ENCODE measurements at places on chromosomes 4 and X. TPM values are rescaled to one million over a fixed set of nuclear protein-coding genes. Genes with fewer than 3 reads are reported as not detected.
A peak's percentile ranks its signal among the peaks of the same experiment; 100 is the strongest.

GRCh38 chr4:10175626-10176025, 59.0 kb upstream of the WDR1 start:
- DNase-seq, result no peak

DNA sequence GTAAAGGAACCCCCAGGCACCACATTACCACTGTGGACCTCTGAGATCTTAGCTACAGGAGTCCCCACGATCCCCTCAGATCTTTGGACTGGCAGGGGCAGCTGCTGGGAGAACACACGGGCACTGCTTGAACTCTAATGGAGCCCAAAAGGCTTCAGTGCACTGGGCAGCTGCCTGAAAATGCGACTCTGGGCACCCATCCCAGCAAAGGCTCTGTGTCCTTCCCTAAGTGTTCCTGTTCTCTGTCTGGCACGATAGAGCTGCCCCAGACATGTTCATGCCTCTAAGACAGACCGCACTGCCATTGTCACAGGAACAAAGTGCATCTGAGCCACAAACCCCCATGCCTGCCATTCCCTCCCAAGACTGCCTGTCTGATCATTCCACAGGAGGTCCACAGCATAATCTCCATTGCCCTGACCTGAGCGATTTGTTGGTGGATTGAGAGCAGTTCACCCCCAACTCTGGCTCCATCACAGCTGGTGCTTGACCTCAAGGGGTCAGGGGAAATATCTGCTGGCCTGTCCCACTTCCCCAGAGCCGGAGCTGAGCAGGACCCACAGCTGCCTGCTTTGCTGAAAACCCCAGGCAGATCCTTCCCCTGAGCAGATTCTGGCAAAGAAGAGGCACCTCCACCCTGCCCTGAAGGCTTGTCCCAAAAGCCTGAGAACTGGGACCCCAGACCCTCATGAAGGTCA, 436.0 kb upstream of the INTU start:
- DNase-seq, result no peak

DNA sequence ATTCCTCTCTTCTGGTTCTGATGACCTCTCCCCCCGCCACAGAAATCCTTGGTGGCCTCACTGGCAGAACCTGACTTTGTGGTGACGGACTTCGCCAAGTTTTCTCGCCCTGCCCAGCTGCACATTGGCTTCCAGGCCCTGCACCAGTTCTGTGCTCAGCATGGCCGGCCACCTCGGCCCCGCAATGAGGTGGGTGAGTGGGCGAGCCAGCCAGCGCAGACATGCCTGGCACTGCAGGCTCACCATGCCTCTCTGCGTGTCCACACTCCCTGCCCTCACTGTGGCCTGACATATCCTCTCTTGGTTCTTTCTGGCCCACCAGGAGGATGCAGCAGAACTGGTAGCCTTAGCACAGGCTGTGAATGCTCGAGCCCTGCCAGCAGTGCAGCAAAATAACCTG, 8.7 kb downstream of the UBA1 start:
- no peak for DNase-seq

Gene CLRN2
- not detected for total RNA-seq

DNA sequence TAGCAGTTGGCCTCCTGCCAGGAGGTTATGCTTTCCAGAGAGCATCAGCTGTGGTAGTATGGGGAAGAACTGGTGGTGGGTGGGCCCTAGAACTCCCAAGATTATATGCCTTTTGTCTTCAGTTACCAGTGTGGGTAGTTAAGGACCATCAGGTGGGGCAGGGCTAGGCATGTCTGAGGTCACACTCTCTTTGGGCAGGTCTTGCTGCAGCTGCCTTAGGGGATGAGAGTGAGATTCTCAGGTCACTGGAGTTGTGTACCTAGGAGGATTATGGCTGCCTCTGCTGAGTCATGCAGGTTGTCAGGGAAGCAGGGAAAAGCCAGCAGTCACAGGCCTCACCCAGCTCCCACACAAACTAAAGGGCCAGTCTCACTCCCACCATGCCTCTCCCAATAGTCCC, 172.9 kb upstream of the GYPA start:
- DNase-seq, result no peak

DNA sequence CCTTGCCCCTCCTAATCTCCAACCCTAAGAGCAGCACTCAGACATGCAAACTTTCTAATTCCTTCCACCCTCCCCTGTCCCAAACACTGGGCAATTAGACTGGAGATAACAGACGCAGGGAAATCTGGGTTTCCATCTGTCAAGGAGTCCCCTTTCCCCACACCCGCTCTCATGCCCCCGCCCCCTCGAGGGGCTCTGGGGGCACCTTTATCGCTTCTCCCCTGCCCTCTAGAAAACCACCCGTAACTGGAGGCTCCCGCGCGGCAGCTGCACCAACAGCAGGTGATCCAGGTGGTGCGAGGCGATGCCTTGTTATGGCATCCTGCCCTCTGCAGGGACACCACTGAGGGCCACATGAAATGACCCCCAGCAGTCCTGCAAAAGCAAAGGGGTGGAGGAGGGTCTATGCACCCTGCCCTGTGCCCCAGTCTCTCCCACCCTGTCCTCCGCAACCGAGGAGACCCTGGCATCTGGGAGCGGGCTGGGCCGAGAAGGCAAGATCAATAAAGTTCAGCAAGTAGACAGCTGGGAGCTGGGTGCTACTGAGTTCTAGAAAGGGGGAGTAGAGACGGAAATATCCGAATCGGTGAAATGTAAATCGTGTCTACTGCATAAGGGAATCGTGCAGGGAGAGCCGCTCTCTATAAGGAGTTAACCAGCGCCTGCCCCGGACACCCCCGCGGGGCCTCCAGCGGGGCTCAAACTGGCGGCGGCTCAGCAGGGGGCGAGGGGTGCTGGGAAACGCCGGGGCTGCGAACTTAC, 1.6 kb downstream of the KCTD8 start:
- no peak for DNase-seq

DNA sequence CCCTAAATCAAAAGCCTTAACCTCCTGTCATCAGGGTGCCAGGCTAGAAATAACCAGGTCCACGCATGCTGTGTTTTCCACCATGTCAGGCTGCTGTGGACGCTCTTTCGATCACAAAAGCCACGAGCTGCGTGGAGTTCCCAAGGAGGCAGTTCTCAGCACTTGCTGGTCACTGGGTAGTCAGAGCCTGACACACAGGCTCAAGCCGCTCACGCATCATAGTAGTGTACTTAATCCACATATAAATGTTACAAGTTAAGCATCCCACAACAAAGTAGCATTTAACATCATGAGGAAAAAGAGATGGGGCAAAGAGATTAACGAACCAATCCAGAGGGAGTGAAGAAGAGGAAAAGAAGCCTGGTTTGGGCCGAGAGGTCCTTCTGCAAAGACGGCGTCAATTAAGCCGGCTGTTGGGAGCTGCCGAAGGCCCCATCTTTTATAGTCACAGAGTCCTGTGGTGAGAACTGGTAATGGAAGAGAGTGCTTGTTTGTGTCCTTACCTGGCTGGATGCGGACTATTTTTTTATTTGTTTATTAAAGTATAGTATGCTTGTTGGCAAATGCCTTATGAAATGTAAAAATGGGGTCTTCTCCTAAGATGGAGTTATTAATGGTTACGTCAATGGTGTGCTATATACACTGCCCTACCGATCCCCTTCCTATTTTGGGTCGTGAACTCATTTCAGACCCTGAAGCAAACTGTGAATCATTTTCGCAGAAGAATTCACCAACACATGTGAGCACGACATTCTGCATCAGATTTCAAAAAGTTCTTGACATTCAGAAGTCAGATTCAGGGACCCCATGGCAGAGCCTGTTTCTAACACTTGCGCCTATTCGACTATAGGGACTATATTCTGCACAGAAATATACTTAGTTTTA, 675 bp downstream of the PRIMPOL start:
- DNase-seq, result no peak

- DNase-seq, result peak; percentile 1
Observed at GRCh38 chrX:7372825-7373525, 225.0 kb upstream of the PUDP start.

DNA sequence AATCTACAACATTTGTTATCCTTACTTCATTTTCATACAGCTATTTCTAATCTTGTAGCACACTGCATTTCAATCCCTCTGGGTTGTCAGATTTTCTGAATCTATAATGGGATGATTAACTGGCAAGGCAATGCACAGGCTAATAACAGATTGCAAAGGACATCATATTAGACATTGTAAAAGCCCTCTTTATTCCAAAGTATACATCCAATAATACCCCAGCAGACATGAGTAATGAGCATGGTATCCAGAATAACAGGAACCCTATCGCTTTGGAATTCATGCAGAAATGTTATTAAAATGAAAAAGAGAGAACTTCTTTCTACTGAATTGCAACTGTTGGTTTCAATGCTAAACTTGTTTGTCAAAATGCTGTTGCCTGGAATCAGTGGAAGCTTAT, 122.9 kb downstream of the C4orf33 start:
- no peak for DNase-seq

DNA sequence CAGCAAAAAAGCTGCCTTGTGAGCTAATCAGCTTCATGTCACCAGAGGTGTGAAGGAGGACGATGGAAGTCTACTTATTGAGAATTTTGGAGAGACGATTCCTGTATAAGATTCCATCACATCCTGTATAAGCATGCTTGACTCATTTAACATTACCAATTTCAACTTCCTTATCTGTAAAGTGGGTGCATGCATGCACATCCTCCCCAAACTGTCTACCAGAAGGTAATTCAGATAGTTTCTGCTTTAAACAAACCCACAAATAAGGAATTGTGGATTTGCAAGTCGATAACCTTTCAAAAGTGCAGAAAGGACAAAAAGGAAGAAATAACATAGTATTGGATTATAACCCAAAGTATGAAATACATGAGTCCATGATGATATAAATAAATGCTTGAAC, 31.1 kb downstream of the AKAP4 start:
- no peak for DNase-seq

DNA sequence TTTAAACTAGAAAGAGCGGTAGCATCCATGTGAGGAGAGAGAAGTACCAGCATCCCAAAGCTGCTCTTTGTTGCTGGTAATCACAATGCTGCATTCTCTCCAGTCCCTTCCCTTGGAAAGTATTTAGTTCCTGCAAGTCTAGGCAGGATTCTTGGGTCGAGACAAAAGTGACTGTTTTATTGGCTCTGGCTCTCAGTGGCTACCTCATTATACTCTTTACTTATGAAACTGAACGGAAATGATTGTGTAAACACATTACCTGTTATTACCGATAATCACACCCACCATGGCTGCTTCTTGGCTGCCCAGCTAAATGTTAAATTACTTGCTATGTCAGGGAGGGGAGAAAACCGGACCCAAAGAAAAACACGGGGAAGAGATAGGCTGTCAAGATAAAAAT, 26.2 kb downstream of the ATXN3L start:
- no peak for DNase-seq

GRCh38 chrX:15438332-15438731, 54.1 kb upstream of the VEGFD start:
- no peak for DNase-seq

- no peak for DNase-seq
Observed at GRCh38 chr4:138800421-138800820, 215.2 kb upstream of the NOCT start.

DNA sequence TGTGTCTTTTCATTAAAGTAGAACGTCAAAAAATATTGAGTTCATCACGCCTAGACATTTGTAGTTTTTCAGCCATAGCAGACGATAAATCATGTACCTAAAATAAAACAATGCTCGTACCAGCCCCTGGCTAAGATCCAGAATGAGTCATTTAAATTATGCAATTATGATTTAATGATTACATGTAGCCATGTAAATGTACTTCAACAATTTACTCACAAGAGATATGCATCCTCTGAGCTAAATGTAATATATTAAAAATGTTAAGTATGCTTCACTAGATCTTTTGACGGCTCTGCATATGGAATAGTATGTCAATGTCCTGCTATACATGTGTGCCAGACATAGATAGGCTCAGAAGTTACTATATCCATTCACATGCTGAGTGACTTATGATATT, 1077.8 kb downstream of the ARAP2 start:
- no peak for DNase-seq

DNA sequence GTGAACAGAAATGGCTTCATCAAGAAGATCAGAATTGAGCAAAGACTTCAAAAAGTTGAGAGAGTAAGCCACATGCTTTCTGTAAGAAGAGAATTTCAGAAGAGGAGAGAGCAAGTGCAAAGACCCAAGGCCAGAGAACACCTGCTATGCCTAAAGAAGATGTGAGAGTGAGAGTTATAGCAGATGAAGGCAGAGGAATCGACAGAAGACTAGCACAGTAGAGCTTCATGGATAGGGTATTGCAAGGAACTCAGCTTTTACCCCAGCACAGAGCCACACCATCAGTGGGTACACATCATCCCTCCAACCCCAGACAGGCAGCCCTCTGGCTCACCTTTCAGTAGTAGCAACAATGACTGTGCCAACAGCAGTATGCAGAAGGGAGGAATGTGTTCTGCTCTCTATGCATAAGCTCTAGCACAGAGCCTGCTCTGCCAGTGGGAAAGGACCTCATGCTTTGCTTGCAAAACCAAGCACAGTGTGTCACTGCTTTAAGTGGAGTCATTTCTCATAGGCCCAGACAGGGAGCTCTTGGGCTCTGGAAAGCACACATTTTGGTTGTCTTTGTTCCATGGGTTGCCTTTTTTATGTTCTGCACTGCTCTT, 318.6 kb downstream of the NAF1 start:
- no peak for DNase-seq

DNA sequence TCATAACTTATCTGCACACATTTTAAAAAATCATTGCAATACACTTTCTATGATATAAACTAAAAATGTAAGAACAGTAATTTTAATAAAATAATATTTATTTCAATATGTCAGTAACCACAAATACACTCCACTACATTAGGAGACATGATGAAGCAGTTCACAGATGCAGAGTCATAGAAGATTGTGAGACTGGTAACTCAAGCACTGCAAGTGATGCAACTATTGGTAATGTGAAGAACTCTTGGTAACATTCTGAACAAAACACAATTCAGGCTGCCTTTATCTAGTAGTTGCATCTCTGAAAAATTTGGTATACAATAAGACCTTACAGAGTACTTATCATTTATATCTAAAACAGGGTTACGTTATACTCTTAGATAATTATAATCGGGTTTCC, 52.6 kb upstream of the LRAT start:
- no peak for DNase-seq

Gene GPRASP2
- total RNA-seq, result 27.3 TPM
